ENCODE measurements at places on chromosomes 11 and 22. TPM values are rescaled to one million over a fixed set of nuclear protein-coding genes. Genes with fewer than 3 reads are reported as not detected.

Gene CSF2RB
- total RNA-seq = 2.1 TPM

GRCh38 chr11:55401011-55401410 is 33.2 kb downstream of the OR4A15 start:
- H3K27ac ChIP-seq = no peak overlapping the region
- H3K4me3 ChIP-seq = no peak overlapping the region
- H3K36me3 ChIP-seq = no peaks in the 10 kb centered on the region
- no peaks in the 10 kb centered on the region for H3K27me3 ChIP-seq

DNA sequence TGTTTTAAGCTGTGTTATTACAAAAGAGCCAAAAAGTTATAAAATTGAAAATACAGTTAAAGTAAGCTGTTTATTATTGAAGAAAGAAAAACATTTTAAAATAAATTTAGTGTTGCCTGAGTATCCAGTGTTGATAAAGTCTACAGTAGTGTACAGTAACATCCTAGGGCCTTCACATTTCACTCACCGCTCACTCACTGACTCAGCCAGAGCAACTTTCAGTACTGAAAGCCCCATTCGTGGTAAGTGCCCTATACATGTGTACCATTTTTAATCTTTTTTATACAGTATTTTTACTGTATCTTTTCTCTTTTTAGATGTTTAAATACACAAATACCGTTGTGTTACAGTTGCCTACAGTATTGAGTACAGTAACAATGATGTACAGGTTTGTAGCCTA is 35.0 kb downstream of the POLD3 start:
- DNase-seq = no peak
- no peak overlapping the region for H3K27ac ChIP-seq
- no peaks in the 10 kb centered on the region for H3K27me3 ChIP-seq
- no peaks in the 10 kb centered on the region for H3K36me3 ChIP-seq
- no peaks in the 10 kb centered on the region for H3K4me1 ChIP-seq
- H3K4me3 ChIP-seq = no peak overlapping the region

DNA sequence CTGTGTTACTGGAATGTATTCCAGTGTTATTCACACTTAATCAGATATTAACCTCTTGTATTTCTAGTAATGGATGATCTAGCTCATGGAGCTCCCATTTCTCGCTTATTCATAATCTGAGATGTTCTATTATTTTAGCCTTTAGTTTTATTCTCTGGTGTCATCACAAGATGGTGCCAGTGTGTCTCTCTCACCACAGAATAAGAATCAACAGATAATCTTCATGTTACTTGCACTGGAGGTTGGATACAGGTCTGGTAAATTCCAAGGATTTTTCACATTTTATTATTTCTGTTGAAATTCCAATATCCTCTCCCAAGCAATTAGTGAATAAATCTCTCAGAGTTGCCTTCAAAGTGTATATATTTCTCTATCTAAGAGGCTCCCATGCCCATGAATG is 74.6 kb downstream of the CASP12 start:
- no peaks in the 10 kb centered on the region for H3K4me1 ChIP-seq
- no peak for DNase-seq
- H3K27me3 ChIP-seq = no peaks in the 10 kb centered on the region
- no peak overlapping the region for H3K4me3 ChIP-seq

DNA sequence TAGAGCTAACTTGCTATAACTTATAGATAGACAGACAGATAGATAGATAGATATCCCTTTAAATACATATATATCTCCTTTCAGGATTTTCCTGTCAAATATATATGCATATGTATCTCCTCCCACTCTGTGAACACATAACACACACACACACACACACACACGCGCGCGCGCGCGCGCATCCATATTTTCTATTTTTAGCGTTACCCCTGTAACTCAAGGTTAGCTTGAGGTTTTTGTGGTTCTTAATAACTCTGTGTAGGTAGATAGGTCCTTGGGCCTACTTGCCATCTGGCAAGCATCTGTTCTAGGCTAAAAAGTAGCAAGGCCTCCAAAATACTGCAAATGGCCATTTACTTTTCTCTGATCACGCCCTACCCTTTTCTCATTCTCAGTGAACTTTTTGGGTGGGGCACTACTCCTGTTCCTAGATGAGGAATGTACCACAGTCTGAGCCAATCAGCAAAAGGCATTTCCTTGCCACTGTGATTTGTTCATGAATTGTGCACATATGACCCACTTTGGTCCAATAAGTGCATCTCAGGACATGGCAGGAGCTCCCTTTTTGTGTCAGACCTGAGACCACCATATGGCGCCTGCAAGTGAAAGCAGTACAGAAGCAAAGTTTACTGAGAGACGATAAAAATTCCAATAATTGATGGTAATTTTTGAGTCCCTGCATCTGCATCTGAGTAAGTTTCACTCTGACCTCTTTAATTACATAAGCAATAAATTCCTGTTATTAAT is 740.5 kb upstream of the API5 start:
- H3K4me1 ChIP-seq = no peaks in the 10 kb centered on the region
- no peaks in the 10 kb centered on the region for H3K27me3 ChIP-seq
- no peaks in the 10 kb centered on the region for H3K36me3 ChIP-seq
- H3K4me3 ChIP-seq = no peak overlapping the region
